ENCODE measurements at places on chromosomes 1 and 21. TPM values are rescaled to one million over a fixed set of nuclear protein-coding genes. Genes with fewer than 3 reads are reported as not detected.

The BCAN gene
- 0.08 TPM for polyA plus RNA-seq

The VAV3 gene
- polyA plus RNA-seq, result 136 TPM

The BMP8B gene
- 2.0 TPM for polyA plus RNA-seq

The NBPF8 gene
- polyA plus RNA-seq, result 23.2 TPM

The DNTTIP2 gene
- 78.9 TPM for polyA plus RNA-seq

The CLCA4 gene
- not detected for polyA plus RNA-seq

The MX2 gene
- 1.9 TPM for polyA plus RNA-seq

The OR2AK2 gene
- polyA plus RNA-seq, result not detected

The CDA gene
- polyA plus RNA-seq, result 3.8 TPM

The NBPF4 gene
- polyA plus RNA-seq, result not detected

The GSTM1 gene
- 115 TPM for polyA plus RNA-seq

The HMGN1 gene
- polyA plus RNA-seq, result 741 TPM

The DTL gene
- 24.5 TPM for polyA plus RNA-seq

The WLS gene
- 153 TPM for polyA plus RNA-seq

The C1QTNF12 gene
- polyA plus RNA-seq, result 8.2 TPM

The EDN2 gene
- polyA plus RNA-seq, result 2.1 TPM

The OR2T29 gene
- not detected for polyA plus RNA-seq

The LEFTY1 gene
- polyA plus RNA-seq, result 3.6 TPM

The PADI2 gene
- 2.7 TPM for polyA plus RNA-seq

The RHD gene
- 2.1 TPM for polyA plus RNA-seq

The NLRP3 gene
- polyA plus RNA-seq, result 0.86 TPM

The RNF11 gene
- polyA plus RNA-seq, result 119 TPM

The TCHH gene
- polyA plus RNA-seq, result 0.05 TPM

The SLC30A1 gene
- polyA plus RNA-seq, result 36.6 TPM

The VWA5B1 gene
- 2.5 TPM for polyA plus RNA-seq

The KANK4 gene
- 23.4 TPM for polyA plus RNA-seq

The SARS1 gene
- 140 TPM for polyA plus RNA-seq

The SMIM1 gene
- 6.6 TPM for polyA plus RNA-seq

The OPRD1 gene
- 0.52 TPM for polyA plus RNA-seq

The CHI3L1 gene
- polyA plus RNA-seq, result 7.4 TPM

The PLEKHG5 gene
- 15.9 TPM for polyA plus RNA-seq

The CD5L gene
- not detected for polyA plus RNA-seq

The LINGO4 gene
- polyA plus RNA-seq, result not detected

The C1orf167 gene
- polyA plus RNA-seq, result 0.42 TPM

The SYT11 gene
- 21.7 TPM for polyA plus RNA-seq

The SLC35F3 gene
- polyA plus RNA-seq, result 0.55 TPM

The KCNJ9 gene
- polyA plus RNA-seq, result 0.12 TPM

The AK4 gene
- polyA plus RNA-seq, result 72.3 TPM

The OR6N1 gene
- not detected for polyA plus RNA-seq

The LENEP gene
- polyA plus RNA-seq, result 0.93 TPM

The PIAS3 gene
- polyA plus RNA-seq, result 58.4 TPM

The SLC9C2 gene
- polyA plus RNA-seq, result 0.27 TPM

The RBP7 gene
- 15.3 TPM for polyA plus RNA-seq

The HPDL gene
- polyA plus RNA-seq, result 3.0 TPM

All from left kidney (tissue), 8 donors.